CD4-positive, alpha-beta T cell treated with Interleukin-6 for 4 hours (primary cell): ENCODE measurements at places on chromosomes 6 and 20.
A peak's percentile ranks its signal among the peaks of the same experiment; 100 is the strongest.

GRCh38 chr6:98808541-98809210, 25.7 kb upstream of the POU3F2 start:
- no peak for DNase-seq

GRCh38 chr6:82094166-82094806, 153.3 kb downstream of the IBTK start:
- DNase-seq, result no peak

DNA sequence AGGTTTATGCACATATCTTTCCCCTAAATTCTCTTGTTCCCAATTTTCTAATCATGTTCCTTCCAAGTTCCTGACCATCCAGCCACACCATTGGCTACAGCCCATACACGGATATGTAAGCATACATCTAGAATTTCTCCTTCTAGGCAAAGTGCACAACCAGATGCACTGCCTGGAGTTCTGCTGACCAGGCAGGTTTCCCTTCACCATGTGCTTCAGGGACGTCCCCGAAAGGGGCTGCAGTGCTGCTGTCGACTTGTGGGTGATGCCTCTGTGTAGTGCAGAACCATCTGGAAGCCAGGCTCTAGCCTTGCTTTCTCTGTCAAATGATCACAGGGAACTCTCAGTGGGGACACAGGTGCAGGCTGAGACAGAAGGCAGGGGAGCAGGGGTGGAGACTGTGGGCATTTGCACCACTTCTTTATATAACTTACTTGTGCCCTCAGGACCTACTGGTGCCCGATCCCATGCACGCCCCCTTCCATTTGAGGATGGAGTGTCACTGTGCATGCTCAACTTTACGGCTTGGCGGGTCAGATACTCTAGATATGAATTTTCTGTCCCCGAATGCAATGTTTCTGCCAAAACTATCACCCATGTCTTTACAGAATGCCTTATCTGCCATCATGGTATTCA, 37.5 kb upstream of the SMOC2 start:
- DNase-seq, result no peak

GRCh38 chr6:111938710-111939109, 65.5 kb upstream of the FYN start:
- no peak for DNase-seq

DNA sequence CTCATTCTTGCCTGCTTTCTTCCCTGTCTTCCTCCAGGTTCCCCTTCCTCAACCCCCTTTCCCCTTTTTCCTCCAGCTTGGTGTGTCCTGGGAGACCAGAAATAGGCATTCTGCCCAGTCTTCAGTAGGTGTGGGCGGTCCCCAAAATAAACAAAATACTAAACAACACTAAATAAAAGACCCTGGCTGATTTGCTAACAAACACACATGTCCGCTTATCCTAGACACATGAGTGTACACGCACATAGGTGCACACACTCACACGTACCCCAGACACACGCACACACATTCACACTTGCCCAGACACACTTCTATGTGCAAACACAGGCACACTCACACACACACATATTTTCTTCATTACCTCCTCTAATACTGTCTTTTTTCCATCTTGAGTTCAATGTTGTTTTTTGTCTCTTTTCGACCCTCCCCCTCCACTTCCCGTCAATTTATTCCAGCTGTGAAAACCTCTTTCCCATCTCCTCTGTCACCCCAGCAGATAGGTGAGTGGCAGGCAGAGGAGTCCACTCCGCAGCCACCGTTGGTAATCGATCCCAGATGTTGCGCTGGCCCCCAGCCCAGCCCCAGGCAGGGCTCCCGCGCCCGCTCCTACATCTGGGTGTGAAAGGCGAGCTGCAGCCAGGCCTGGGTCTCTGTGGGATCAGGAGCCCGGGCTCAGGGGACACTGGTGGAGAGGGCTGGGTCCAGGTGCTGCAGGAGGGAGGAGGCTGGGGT, 56.9 kb upstream of the FOXP4 start:
- DNase-seq, result no peak

GRCh38 chr20:54293526-54293925, 85.6 kb downstream of the PFDN4 start:
- DNase-seq, result no peak

DNA sequence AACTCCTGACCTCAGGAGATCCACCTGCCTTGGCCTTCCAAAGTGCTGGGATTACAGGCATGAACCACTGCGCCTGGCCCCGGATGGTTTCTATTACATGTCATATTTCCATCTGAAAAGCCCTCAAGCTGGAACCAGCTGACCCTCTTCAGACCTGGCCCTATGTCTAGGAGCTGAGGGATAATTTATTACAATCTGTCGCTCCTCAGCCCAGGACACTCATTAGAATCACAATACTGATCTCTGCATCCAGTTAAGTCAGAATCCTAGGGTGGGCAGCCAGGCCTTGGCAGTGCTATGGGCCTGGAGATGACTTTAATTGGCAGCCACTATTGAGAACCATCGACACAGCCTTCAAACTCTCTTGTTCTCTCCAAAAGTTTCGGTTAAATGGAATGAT, 162.6 kb upstream of the SNX9 start:
- DNase-seq, result no peak

GRCh38 chr20:6732001-6732447, 35.5 kb upstream of the BMP2 start:
- no peak for DNase-seq

DNA sequence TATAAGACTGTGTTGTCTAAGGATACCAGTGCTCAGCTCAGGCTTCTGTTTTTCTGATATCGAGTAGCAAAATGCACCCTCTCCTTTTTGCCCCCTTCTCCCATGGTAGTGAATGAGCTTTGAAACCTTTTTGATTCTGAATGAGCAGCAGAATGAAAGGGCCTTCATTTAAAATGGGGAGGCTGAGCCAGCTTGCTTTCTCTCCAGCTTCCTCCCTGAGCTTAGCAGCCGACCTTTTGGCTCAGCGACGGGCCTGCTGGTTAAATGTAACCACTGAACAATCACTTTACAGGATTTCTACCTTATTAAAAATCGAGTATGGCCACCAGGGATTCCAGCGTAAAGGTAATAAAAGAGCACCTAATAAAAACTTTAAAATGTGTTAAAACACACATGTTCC, 133.7 kb upstream of the SPACA1 start:
- DNase-seq, result no peak

DNA sequence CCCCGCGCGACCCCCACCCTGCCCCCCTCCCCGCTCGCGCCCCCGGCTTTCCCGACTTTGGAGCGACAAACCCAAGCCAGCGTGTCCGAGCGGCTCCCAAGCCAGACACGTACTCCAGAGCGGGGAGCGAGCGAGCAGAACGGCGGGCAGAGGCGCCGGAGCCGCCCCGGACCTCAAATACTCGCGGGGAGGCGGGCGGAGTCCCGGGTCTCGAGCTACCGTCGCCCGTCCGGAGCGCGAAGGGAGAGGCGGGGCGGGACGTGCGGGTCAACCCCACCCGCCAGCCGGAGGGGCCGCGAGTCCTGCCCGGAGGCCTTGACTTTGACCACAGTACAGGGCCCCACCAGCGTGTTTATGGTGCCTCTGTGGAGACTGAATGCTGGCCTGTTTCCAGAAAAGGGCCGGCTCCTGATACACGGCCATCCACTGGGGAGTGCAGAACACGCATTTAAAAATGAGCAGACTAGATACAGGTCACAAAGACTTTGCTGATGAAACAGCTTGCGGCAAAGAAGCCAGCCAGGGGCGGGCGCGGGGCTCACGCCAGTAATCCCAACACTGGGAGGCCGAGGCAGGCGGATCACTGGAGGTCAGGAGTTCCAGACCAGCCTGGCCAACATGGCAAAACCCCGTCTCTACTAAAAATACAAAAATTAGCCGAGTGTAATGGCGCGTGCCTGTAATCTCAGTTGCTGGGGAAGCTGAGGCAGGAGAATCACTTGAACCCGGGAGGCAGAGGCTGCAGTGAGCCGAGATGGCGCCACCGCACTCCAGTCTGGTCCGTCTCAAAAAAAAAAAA, at the start of gene SERPINB6:
Gene SERPINB6 (minus strand): TSS at position 148 of the 799 bp plus-strand sequence. CDS start 12,235 bp downstream, outside the sequence.
- DNase-seq, result peak; percentile 58

DNA sequence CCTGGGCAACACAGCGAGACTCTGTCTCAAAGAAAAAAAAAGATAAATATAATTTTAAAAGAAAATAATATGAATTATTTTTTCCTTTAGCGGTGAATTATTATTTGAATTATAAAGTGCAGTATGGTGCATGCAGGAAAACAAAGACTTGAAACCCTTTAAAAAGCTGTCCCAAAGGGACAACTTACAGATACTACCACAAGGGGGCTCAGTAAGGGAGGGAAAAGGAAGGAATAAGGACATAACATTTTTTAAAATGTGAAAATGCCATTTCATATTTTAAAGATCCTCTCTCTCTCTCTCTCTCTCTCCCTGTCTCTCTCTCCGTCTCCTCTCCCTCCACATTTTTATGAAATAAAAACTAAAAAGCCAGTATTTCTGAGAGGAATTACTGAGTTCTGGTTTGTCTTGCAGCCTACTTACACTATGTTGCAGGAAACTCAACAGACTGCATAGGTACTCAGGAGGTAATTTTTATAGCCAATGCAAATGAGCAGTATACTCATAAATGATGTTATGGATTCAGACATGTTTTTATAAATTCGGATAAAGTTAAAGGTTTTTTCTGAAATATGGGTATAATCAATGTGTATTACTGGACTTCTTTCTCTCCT, 455.0 kb upstream of the GJE1 start:
- DNase-seq, result no peak

- DNase-seq, result no peak
Observed at GRCh38 chr6:137111296-137112066, 62.0 kb downstream of the IL22RA2 start.

GRCh38 chr6:113539202-113539601, 317.9 kb upstream of the MARCKS start:
- no peak for DNase-seq

GRCh38 chr6:3301506-3301905, 42.8 kb downstream of the PSMG4 start:
- DNase-seq, result no peak
